Islet precursor cell (in vitro differentiated cells): ENCODE measurements at places on chromosomes 3 and 15.

DNA sequence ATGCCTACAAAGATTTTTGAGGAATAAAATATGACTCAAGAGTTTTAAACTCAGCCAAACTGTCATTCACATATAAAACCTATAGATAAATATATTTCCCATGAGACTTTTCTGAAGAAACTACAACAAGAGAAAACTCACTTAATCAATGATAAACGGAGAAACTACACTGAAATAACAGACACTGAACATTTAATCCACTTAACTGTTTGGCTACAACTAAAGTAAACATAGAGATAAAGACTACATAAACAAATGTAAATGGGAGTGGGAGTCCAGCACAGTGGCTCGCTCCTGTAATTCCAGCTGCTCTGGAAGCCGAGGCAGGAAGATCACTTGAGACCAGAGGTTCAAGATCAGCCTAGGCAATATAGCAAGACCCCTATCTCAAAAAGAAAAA lies 79.2 kb downstream of the MEX3B start:
- DNase-seq, result no peak

- peak; percentile 96 for DNase-seq
Observed at GRCh38 chr15:43370975-43371974, at the start of the genes TUBGCP4 and ZSCAN29. Gene TUBGCP4, plus strand, starts transcription at chr15:43371101. Its CDS starts 254 bp downstream, at chr15:43371355. Gene ZSCAN29, minus strand, starts transcription at chr15:43371043. Its CDS starts 1,130 bp downstream, at chr15:43369913.

- no peak for DNase-seq
Observed at GRCh38 chr15:57156210-57156884, 220.0 kb upstream of the CGNL1 start.

- DNase-seq, result no peak
Observed at GRCh38 chr15:61856295-61856694, 204.0 kb downstream of the VPS13C start.

DNA sequence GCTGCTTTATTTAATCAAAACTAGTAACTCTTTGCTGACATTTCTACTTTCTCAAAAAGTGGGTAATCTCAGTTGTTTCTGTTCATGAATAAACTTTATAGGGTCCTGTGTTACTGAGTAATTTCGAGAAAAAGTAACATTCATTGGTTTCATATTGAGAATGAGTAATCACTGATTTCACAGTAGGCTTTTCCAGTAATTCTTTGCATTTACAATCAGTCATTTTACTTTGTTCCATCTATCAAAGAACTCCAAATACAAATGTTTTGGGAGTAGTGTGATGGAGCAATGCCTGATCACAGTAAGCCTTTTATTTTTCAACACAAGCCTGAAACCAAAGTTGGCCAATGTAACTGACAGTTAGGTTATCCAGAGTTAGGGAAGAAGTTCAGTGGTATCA lies 353.6 kb downstream of the ULK4 start:
- DNase-seq, result no peak

GRCh38 chr3:78580681-78581080 lies 1187.1 kb downstream of the ROBO1 start:
- DNase-seq, result peak; percentile 54

DNA sequence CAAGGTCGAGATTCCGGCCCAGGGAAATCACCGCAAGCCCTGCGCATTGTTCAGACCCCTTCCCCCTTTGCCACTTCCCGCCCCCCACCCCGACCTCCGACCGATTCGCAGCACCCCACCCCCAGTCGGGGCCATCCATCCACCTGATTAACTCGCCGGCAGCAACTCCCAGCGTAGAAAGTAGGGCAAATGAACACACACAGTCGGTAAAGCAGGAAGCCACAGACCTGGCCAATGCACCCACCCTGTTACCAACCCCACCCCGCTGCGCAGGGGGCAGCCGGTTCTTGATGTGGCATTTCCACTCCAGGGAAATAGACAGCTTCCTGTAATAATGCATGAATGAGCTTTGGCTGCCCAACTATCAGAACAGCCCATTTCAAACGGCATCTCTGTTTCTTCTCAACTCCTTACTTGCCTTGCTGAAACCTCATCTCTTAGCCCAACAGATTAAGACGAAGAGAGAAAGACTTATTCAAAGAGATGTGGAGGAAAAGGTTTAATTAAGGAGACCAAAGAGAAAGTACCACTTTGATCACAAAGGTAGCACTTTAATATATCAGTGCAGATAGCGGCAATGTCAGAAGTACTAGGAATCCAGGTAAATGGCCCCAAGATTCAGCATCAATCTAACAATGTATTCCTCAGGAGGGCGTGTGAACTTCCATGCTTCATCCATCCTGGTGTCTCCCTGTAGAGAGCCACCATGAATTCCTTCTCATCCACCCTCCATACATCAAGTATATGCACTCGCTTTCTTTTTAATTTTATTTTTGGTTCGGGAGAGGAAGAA lies 1.9 kb downstream of the TNIK start:
- no peak for DNase-seq

GRCh38 chr3:116836286-116836685 lies 126.7 kb downstream of the TUSC7 start:
- no peak for DNase-seq

DNA sequence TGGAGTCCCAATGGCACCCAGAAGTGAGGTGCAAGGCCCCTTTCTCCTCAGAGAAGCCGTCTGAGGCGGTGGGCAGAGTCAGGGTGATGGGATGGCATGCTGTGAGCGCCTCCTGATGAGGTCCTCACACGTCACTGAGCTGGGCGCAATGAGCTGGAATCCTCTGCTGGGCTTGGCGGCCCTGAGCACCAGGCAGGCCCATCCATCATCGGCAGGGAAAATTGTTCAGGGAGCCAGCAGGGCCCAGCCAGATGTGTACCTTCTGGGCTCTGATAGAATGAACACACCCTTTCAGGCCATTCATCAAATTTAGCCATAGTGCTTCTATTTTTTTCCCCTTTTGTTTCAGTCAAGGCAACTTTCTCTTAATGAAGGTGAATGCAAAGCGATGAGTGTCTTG lies 43.7 kb downstream of the FAM3D start:
- no peak for DNase-seq

GRCh38 chr3:31546162-31546561 lies 13.4 kb downstream of the STT3B start:
- peak; percentile 75 for DNase-seq

DNA sequence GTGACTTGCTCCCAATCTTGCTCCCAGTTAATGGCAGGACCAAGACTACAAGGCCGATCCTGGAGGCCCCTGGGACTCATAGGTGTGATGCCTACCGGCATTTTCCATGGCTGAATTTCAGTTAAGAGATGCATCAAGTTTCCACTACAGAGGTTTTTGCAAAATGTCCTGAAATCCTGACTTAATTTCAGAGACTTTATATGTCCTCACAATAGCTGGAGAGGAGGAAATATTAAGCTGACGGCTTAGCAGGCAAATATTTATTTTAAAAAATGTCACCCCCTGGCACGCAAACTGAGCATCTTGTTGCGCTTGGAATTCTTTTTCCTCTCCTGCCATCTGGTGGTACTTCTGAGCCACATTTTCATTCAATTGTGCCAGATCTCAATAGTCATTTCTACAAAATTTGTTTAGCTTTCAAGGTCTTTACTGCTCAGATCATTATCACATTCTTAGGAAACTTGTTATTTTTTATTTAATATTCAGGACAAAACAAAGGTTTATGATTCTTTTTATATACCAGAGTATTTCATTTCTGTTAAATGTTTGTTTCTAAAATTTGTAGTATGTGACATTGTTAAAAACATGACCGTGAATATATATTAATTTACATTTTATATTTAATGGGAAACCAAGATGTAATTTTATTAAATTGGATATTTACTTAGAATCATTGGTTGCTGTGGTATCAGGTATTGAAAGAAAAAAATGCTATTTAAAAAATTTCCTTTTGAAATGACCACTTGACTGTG lies 189.2 kb upstream of the THRB start:
- no peak for DNase-seq

- no peak for DNase-seq
Observed at GRCh38 chr15:77010857-77011256, 15.9 kb downstream of the PSTPIP1 start.

- DNase-seq, result no peak
Observed at GRCh38 chr15:51768018-51768417, 16.6 kb downstream of the TMOD2 start.

DNA sequence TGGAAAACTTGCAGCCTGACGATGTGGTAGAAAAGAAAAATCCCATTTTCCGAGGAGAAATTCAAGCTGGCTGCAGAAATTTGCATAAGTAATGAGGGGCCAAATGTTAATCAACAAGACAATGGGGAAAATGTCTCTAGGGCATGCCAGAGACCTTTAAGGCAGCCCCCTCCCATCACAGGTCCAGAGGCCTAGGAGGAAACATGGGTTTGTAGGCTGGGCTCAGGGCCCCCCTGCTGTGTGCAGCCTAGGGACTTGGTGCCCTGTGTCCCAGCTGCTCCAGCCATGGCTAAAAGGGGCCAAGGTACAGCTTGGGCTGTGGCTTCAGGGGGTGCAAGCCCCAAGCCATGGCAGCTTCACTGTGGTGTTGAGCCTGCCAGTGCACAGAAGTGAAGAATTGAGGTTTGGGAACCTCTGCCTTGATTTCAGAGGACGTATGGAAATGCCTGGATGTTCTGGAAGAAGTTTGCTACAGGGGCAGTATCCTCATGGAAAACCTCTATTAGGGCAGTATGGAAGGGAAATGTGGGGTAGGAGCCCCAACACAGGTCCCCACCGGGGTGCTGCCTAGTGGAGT lies 75.9 kb upstream of the CADPS start:
- no peak for DNase-seq
